Non-pigmented ciliary epithelial cell (primary cell): ENCODE measurements at places on chromosomes 2 and 18.
A peak's percentile ranks its signal among the peaks of the same experiment; 100 is the strongest.

DNA sequence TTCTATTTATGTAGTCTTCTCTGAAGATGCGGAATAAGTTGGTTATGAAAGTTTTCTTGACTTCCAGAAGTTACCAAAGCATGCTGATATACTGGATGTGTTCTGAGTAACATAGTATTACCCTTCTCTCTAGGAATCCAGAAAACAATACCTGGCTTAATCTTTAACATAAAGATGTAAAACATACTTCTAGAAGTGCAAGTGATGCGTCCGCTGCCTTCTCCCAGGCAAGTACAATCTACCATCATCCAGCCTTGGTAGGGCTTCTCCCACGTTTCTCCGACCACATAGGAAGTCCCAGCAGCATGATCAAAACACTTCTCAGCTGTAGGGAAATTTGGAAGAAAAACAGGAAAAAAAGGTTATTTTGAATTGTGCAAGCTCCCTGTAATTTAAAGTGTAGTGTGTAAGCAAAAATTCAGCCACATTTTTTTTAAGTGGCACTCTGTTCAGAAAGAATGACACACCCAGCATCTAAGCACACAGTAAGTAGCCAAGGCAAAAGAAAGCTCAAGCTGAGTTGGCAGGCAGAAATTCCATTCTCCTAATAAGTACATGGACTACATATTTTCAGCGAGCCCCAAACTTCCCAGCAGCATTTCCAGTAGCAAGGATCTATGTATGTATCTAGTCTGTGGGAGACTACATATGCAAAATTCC lies 5.2 kb downstream of the FN1 start:
- no peak for DNase-seq

GRCh38 chr2:53312721-53313120 lies 454.9 kb upstream of the CHAC2 start:
- DNase-seq, result no peak

GRCh38 chr18:59219672-59220163 lies at the start of gene GRP:
Gene GRP, plus strand, starts transcription at chr18:59220158. Its CDS starts 108 bp downstream, at chr18:59220266.
- DNase-seq, result no peak

DNA sequence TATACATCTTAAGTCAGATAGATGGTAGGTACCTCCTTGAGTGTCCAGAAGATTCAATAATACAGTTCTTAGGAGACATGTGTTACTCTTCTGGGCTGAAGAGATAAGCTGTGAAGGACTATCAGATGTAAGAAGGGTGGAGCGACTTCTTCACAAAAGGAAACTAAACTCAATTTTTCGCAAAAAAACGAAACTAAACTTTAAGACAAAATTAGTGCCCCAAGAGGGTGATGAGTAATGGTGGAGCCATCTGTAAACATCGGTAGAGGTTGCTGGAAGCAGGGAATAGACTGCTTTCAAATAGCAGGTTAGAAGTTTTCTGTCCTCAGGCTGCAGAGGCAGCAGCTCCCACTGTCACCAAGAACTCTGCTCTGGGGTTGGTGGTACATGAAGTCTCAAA lies 111.6 kb upstream of the TACR1 start:
- no peak for DNase-seq

GRCh38 chr18:555705-556457 lies 24.3 kb upstream of the CETN1 start:
- no peak for DNase-seq

- DNase-seq, result no peak
These were observed 373.5 kb upstream of the CHST9 start for GRCh38 chr18:27558388-27559155.

GRCh38 chr2:64608867-64609226 lies 44.9 kb downstream of the SERTAD2 start:
- no peak for DNase-seq

DNA sequence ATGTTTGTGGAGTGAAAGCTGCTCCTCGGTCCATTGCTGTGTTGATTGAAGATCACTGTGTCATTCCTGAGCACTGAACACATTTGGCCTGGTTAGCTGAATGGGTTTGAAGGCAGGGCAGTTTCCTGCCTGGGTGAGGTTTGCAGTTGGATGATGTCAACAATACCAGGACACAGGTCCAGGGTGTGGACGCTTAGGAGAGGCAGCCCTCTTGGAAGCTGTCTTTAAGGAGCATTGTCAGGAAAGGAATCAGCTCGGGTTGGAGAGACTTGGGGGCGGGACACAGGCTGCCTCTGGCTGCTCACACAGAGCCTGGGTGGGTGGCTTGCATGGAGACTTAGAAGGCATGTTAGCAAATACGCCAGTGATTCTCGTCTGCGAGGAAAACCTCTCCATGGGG lies 237.7 kb downstream of the SEPTIN10 start:
- no peak for DNase-seq

DNA sequence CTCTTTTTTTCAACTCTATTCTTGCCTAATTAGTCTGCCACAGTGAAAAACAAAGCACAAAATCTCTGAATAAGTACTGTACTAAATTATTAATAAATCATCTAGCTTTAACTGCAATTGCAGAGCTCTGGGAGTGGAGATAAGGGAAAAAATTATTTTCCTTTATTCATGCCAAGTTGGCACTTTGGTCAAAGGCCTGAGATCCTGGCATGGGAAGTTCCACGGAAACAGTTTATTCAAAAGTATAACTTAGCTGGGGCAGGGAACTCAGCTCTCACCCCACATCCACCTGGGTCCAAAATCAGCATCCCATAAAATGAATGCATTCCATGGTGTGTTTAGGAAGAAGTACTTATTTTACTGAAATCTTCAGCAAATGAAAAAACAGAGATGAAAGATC lies 185.2 kb upstream of the APCDD1 start:
- no peak for DNase-seq

- no peak for DNase-seq
These were observed 18.7 kb upstream of the LMAN1 start for GRCh38 chr18:59377613-59378337.

DNA sequence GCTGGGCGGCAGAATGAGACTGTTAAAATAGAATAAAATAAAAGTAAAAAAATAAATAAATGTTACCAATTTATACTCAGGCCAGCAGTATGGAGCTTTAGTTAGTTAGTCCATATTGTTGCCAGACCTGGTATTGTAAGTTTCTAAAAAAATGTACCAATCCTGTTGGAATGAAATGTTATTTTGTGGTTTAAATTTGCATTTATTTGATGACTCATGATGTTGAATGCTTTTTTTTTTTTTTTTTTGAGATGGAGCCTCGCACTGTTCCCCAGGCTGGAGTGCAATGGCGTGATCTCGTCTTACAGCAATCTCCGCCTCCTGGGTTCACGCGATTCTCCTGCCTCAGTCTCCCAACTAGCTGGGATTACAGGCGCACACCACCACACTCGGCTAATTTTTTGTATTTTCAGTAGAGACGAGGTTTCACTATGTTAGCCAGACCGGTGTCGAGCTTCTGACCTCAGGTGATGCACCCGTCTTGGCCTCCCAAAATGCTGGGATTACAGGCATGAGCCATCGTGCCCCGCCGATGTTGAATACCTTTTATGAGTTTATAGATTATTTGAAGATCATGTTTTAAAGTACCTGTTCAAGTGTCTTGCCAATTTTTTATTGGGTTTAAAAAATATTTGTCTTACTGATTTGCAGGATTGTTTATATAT lies 5.7 kb upstream of the PTPRN start:
- DNase-seq, result no peak

DNA sequence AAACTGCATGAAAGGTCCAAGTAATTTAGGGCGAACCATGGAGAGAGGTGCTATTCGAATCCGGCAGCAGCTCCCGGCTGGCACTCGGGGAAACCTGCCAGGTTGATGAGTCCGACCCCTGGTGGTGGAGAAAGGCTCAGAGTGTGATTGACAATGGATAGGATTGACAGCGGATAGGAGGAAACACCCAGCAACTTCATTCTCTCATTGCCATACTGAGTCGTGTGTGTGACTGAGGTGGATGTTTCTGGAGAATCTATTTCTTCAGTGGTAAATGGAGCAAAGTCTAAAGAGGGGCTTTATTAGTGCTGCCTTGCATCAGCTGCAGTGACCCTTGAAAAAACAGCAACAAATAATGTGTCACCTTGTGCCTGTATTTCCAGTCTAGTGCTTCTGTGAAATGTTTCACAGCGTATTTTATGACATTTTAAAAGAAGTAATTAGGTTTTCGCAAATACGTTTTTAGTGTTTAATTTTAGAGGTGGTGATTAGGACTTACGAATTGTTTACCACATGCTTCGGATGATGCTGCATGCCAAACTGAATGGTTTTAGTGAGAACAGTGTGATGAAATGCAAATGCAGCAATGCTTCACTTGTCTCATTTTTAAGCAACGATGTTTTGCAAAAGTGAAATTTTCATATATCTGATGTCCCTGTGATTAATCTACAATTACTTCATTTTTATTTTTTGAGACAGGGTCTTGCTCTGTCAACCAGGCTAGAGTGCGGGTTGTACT lies 102.0 kb downstream of the DCDC2C start:
- no peak for DNase-seq

DNA sequence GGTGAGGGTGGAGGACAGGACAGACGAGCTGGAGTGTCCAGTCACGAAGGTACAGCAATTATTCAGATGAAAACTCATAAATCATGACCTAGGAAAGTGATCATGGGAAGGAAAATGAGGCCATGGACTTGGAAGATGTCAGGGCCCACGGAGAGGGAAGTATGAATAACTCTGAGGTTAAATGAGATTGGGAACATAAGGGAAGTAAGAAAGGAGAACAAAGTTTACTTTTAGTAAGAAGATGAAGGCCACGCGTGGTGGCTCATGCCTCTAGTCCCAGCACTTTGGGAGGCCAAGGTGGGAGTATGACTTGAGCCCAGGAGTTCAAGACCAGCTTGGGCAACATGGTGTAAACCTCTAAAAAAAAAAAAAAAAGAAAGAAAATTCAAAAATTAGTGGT lies 56.2 kb downstream of the AQP4 start:
- no peak for DNase-seq

- no peak for DNase-seq
These were observed 137.5 kb downstream of the INO80D start for GRCh38 chr2:205948496-205948837.

- DNase-seq, result no peak
These were observed 2.8 kb downstream of the RHOB start for GRCh38 chr2:20449501-20450200.

- no peak for DNase-seq
These were observed 277.9 kb downstream of the MBD2 start for GRCh38 chr18:53946594-53946993.

- DNase-seq, result no peak
These were observed 603.6 kb downstream of the FBXO15 start for GRCh38 chr18:73544032-73544431.

DNA sequence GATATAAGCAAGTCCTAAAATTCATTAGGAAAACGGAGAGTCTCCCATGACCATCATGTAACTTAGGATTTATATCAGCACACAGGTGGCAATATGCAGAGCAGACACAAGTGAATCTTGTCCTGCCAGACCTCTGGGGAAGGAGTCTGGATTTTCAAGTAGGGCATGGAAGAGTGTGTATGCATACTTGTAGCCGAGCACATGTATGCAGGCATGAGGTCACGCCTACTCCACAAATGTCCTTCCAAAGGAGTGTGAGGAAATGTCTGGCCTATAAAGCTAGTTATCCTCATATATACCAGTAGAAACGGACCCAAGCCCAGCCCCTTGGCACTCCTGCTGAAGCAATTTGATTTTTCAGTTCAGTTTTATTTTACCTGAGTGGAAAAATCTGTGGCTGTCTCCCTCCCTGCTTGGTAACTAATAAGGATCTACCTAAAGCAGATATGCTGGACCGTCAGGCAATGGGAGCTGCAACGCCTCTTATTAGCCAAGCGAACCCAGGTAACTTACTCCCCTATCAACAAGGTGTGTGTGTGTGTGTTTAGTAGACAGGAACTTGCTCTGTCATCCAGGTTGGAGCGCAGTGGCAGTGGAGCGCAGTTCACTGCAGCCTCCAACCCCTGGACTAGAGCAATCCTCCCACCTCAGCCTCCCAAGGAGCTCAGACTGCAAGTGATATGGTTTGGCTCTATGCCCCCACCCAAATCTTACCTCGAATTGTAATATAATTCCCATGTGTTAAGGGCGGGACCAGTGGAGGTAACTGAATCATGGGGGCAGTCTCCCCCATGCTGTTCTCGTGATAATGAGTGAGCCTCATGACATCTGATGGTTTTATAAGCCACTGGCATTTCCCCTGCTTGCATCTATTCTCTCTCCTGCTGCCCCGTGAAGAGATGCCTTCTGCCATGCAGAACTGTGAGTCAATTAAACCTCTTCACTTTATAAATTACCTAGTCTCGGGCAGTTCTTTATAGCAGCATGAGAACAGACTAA lies 2.8 kb downstream of the STAT1 start:
- no peak for DNase-seq

GRCh38 chr2:227188292-227188691 lies 23.9 kb downstream of the COL4A3 start:
- DNase-seq, result peak; percentile 44

DNA sequence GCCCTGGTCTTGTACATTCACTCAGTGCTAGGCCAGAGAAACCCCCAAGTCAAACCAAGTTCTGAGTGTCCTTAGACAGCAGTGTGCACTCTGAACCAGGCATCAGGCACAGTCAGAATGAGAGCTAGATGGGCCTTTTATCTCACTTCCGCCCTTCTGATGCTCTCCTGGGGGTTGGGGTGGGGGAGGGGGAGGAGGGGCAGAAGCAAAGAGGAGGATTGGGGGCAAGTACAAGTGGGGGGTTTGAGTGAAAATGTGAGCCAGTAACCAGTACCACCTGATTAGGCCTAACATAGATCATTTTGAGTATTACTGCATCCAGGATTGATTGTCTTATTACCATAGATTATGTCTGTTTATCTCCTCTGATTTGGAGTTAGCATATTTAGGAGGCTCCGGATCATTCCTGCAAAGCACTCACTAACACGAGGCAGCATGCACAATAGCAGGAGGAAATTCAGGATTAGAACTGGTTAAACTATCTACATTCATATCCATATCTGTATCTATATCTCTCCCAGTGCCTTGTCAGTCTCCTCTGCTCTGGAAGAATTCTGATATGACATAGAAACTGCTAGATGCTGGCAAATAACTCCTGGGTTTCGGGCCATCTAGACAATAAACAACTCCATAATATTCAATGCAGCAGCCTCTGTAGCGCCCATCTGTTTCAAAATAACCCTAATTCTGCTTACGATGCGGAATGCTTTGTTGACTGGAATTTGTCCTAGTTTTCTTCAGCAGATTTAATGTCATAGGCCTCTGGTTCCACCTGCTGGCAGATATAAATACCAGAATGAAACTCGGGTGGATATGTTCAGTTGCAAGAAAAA lies 149.1 kb downstream of the RHBDD1 start:
- DNase-seq, result peak; percentile 36

DNA sequence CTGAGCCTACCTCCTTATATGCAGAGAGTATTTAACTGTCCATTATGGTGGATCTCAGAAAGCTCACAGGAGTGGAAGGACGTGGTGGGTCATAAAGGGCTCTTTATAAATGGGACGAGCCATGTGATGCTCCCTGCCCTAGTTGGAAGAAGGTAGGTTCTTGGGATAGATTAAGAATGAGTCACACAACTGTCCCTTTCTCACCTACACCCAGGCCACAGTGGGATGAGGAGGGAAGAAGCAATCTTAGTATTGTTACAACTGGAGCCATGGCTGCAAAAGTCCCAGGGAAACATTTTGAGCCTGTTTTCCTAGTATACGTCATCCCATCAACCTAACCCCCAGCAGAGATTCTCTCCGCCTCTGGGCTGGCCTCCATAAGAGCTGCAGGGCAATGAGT lies 229.9 kb downstream of the TTC32 start:
- no peak for DNase-seq

GRCh38 chr18:79905389-79905911 lies 46.0 kb downstream of the SLC66A2 start:
- no peak for DNase-seq
